ENCODE measurements at places on chromosomes 1 and 21.

- DNase-seq, result no peak
These were observed 33.8 kb downstream of the SIM2 start for GRCh38 chr21:36732761-36733160.

DNA sequence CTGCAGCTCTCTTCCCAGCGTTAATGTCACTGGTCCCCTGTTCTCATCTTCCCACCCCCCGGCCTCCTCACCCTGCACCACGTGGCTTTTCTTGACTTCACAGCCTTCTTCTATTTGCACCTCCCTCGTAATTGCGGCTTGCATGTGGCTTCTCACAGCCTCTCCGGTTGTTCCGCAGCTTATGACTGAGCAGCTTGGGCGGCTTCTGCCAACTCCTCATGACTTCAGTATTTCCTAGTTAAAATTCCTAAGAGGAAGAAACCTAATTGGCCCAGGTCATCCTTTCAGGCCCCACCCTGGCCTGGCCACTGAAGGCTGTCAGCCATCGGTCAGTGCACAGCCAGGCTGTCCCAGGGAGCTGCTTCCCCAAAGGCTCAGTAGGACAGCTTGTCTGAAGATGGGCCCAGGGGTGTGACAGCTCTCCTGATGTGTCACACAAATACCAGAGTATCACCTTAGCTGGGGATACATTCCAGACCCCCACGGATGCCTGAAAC, 8.6 kb upstream of the RERE start:
- peak; percentile 60 for DNase-seq

- no peak for DNase-seq
These were observed 179.6 kb upstream of the ESRRG start for GRCh38 chr1:216902669-216903381.

DNA sequence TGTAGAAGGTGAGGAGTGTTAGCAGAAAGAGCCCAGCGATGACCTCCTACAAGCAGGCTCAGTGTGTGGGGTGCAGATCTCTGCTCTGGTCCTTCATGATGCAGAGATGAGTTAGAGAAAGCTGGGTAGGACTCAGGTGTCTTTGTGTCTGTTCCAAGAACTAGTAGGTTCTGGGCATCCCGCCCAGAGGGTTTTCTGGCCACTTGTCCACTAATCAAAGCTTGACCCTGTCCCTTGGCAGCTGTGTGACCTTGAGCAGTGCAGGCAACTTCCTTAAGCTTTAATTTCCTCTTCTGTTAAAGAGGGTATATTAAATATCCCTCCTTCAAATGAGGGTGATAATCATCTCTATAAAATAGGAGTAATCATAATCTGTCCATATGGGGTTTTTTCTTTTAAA, 54.7 kb upstream of the WNT4 start:
- no peak for DNase-seq

- no peak for DNase-seq
These were observed 168.5 kb downstream of the ACTL8 start for GRCh38 chr1:17923666-17924065.

DNA sequence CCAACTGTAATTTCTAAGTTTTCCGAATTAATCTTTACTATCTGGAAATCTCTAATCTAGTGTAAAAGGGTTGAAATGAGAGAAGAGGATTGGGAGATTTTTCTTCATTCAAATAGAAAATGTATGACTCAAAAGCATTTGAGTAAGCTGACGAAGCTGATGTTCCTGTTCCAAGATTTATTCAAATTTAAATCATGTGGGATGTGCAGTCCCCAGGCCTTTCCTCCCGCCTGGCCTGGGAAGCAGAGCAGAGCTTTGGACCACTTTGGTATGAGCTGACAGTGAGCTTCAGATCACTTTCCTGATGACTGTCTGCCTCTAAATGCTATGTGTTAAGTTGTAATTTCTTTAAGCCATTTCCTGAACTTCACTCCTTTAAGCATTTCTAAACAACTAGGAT, 192.0 kb downstream of the DHRS3 start:
- no peak for DNase-seq

DNA sequence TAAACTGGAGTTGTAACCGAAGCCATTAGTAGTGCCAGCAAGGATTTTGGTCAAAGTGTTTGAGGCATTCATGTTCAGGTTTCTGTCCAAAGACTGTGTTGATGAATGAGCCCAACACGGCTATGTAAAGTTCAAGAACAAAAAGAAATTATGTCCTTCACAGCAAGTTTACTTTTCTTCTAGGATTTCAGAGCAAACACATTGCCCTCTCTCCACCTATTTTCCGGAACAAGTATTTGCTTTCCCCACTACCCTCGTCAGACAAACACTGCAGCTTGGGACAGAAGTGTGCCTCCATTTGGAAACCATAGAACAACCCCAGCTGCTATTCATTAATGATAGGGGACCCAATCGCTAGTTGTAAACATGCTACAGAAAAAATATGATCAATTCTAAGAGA, 151.4 kb upstream of the C1orf105 start:
- DNase-seq, result no peak

DNA sequence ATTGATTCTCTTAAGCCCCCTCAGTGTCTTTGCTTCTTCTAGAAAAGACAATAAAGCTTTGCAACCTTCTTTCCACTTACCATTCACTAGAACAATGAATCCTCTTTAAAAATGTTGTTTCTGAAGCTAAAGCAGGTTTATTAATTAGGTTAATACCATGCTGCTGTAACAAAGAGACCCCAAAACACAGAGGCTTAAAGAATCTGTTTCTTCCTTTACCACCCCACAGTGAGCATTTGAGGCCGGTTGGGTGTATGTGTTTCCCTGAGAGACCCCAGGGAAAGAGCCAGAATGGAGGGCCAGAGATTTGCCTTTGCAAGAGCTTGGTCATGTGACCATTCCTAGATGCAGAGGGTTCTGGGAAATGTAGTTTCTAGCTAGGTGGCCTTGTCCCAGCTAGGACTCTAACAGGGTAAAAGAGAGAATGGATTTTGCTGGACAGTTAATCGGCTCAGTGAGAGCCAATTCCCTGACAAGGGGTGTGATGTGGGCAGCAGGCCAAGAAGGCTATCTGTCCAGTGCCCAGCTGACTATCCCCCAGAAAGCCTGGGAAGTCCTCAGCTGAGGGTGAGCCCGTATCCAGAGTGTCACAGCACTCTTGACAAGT, 191.8 kb upstream of the TMEM51 start:
- no peak for DNase-seq

DNA sequence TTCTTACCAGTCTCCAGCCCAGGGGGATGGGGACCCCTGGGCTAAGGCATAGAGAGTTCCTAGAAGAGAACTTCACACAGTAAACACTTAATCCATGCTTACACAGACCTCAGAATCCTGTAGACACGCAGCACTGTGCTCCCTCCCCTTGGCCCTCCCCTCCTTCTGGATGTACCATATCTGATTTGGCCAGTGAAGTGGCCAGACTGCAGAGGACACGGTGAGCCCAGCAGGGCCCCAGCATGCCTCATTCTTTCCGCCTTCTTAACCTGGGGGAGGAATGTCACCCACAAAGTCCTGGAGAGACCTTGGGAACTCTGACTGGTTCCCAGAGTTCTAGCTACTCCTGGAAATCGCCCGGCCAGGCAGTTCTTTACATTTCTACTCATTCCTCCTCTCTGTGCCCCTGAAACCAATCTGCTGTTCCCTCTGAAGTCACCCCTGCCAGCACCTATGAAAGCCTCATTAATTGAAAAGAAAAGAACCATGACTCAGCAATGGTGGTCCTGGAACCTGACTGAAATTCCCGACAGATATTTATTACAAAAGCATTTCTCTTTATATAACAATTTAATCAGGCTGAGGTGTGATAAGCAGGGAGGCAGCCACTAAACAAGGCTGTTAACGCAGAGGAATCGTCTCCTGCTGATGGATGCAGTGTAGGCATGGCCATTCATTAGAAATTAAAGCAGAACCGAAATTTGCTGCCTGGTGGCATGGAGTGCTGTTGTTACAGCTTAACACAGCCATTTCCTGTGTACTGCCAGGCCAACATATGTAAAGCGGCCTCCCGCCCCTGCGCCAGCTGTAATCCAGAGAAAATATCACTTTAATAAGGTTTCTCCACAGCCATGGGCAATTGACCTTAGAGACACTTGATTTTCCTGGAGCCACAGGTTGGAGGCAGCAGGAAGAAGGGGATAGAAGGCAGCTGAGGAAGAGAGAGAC, 74.6 kb upstream of the KCND3 start:
- no peak for DNase-seq

DNA sequence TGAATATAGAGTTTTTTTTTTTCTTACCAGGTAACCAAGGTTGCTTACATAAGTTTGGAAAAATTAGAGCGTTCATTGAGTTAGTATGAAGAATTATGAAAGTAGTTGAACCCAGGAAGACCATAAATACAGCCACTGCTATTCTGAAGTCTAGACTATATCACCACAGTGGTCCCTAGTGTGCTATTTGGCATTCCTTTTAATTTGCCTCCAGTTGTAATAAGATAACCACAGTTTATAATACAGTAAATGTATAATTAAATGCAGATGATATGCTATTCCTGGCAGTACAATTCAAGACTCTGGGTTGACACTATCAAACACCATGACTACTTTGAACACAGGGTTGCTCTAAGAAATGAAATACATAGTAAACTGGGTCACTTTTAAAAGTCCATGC, 270.5 kb downstream of the BRINP2 start:
- DNase-seq, result no peak

DNA sequence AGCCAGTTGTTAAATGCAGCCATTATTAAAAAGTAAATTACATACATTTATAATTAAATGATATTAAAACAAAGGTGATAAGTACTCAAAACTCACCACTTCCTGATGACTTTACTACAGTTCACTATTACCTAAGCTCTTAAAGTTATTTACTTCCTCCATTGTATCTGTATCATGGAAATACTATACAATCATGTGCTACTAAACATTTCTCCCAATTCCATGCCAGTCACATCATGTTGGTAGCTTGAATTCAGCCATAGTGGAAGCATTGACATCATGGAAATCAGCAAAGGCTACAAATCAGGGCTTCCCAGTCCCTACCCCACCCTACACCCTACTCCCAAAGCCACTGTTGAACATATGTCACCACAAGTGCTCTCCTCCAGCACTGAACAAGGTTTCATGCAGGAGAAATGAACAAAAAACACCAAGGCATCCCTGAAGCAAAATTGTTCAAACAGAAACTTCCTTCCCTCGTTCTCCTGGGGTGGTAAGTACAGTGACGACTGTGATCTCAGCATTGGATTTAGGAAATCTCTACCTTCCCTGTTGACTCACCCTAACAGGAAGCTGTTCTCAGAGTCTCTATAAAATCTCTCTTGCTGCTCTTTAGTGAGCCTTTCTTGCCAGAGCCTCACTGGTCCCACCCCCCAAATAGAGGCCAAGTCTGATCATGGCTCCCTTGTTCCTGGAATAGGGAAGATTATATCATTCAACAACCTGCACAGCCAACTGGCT, 12.7 kb downstream of the VSIG8 start:
- no peak for DNase-seq

All from AG04449 (cell line).